ENCODE measurements at places on chromosomes 12 and 14. TPM values are rescaled to one million over a fixed set of nuclear protein-coding genes. Genes with fewer than 3 reads are reported as not detected.
A peak's percentile ranks its signal among the peaks of the same experiment; 100 is the strongest.

DNA sequence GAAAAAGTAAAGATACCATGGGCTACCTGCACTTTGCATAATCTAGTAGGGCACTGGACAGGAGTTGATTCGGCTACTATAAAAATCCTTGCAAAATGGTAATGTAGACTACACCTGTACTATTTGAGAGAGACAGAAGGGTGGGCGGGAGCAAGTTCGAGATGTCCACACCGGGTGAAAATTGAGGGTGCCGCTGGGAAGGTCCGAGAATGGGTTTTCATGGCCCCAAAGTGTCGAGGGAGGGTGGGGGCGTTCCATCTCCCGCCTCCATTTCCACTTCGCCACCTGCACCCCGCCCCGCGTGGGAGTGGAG lies 648 bp downstream of the SNX6 start:
- no peak for DNase-seq

- DNase-seq, result no peak
These were observed 222.9 kb downstream of the ZFP36L1 start for GRCh38 chr14:68569970-68570409.

DNA sequence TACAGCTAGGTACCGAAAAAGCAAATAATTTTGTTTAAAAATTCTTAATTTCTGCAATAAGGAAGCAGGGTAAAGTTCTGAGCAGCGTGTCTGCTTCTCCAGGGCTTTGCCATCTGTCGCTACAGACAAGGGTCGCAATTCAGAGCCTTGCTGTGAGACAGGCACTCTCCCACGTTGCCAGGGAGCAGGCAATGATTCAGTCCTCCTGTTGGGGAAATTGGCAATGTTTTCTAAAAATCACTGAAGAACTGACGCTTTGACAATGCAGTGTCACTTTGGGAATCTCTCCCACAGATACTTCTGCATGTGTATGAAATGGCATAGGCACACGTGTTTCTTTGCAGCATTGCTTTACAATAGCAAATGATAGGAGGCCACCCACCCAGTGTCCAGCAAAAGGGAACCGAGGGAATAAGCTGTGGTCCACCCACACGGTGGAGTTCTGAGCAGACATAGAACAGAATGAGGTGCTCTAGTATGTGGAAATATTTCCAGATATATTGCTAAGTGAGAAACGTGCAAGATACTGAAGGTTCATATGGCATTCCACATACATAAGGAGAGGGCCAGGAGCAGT lies 16.0 kb upstream of the HIP1R start:
- no peak for DNase-seq

DNA sequence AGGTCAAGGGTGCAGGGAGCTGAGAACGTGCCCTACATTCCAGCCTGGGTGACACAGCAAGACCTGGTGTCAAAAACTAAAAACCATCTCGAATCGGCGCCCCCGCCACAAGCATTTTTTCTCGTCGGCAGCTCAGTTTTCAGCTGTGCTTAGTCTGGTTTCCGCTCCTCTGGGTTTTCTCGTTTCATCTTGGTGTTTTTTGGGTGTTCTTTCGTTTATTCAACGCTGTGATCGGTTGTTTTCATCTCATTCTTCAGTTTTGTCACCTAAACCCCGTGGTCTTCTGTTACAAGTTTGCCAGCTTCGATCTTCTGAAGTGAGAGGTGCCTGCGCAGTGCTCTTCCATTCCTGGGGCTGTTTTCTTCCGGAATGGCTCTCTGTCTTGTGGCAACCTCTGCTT lies 41.4 kb downstream of the NOC4L start:
- no peak for DNase-seq

DNA sequence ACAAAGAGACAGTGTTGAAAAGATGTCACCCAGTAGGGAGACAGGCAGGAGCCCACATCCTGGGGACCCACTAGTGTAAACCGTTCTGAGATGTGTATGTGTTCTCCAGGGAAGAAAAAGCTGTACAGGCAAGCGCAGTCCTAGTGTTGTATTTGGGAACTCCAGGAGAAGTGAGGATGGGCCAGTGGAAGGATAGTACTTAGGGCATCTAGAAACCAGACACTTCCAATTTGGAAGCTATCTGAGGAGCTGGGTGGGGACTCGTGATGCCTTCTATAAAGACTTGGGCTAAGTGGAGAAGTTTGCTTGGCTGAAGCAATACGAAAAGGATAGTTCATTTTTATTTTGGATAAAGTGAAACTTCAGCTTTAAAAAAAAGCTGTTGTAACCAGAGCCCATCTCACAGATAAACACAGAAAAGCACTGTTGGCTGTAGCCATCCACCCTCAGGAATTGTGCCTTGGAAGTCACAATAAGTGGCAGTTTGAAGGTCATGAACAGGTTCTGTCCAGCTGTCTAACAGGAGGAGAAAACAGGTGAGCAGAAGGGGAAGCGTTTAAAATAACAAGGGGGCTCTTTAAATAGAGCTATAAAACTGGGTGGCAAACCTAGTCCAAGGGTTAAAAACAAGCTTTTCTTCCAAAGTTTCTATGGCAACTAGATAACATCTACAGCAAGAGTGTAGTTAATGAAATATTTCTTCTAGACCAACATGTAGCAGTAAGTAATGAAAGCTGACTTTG lies 108.0 kb upstream of the ARHGAP5 start:
- DNase-seq, result peak; percentile 50

DNA sequence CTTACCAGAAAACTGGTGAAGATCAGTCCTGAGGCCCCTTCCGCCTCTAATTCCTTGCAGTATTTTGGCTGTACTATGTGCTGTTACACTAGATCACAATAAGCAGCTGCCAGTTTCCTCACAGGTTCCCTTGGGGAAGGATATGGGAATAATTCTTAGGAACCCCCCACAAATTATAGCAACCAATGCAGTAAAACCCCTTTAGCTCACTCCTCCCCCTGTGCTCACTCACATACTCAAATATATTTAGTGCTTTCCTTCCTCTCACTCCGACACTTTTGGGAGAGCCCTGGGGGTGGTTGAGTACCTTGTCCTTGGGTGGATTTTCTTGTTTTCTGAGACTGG lies 162.7 kb downstream of the ETV6 start:
- no peak for DNase-seq

GRCh38 chr12:76259660-76260389 lies 88.4 kb downstream of the BBS10 start:
- peak; percentile 3 for DNase-seq

DNA sequence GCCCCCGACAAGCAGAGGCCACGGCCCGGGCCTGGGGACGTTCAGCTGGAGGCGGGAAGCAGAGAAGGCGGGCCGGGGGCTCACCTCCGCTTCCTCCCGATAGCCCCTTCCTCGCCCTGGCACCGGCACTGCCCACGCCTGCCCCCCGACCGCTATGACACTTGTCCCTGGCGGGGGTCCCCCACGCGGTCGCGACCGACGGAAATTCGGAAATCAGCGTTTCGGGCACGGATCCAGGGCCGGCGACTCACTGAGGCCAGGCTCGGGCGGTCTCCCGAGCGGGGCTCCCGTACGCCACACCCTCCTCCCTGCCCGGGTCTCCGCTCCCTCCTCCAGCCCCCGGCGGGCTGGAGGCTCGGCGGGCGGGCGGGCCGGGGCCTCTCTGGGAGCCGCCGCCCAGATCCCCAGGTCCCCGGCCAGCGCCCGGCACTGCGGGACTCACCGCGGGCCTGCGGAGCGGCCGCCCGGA lies 581 bp downstream of the PITPNM2 start:
- no peak for DNase-seq

DNA sequence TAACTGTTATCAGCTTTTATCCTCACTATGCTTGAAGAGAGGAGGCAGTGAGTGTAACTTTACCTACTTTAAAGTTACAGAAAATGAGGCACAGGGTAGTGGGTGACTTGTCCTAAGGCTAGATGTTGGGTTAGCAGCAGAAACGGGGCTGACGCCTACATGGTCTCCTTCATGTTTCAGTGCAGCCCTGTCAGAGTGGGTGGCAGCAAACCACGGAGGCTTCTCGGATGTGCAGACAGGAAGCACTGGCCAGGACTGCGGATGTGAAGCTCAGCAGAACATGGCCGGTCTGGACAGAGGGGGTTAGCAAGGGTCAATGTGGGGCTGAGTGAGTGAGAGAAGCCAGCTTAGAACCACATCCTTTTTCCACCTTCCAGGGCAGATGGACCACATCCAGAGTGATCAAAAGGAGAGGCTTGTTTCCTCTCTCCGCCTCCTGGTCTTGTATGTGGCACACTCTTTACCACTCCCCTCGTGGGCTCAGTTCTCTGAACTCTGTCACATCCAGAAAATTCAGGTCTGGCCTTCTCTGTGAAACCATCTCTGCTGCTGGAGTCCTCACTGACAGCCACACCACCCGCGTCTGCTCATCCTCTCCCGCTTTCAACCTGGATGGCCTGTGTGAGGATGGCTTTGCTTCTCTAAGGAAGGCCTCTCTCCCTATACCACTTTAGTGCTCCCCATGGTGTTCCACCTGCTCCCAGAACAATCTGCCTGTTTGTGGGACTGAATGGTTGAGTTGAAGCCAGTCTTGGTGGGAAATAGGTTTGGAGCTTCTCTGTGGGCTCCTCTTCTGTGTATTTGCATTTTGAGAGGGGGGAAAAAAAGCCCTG lies 14.1 kb downstream of the SUSD6 start:
- DNase-seq, result no peak

DNA sequence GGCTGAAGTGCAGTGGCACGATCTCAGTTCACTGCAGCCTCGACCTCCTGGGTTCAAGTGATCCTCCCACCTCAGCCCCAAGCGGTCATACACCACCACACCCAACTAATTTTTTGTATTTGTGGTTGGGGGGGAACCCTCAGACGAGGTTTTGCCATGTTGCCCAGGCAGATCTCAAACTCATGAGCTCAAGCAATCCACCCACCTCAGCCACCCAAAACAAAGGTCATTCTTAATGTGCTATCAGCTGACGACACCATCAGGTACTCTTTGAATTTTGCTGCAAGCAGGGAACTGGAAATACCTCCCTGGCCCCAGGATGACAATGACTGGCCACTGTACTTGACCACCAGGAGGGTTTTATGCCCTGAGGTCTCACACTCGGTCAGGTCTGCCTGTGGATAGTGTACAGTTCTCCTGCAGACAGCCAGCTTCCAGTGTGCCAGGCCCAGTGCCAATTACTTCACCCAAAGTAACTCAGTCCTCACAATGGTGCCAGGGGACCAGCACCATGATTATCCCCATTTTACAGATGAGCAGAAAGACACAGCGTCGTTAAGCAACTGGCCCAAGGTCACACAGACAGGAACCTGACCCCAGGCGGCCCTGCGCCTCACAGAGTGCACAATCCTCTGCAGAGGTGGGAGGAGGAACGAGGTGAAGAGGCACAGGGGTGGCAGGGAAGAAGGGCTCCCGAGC lies 42.9 kb downstream of the ITPK1 start:
- no peak for DNase-seq

DNA sequence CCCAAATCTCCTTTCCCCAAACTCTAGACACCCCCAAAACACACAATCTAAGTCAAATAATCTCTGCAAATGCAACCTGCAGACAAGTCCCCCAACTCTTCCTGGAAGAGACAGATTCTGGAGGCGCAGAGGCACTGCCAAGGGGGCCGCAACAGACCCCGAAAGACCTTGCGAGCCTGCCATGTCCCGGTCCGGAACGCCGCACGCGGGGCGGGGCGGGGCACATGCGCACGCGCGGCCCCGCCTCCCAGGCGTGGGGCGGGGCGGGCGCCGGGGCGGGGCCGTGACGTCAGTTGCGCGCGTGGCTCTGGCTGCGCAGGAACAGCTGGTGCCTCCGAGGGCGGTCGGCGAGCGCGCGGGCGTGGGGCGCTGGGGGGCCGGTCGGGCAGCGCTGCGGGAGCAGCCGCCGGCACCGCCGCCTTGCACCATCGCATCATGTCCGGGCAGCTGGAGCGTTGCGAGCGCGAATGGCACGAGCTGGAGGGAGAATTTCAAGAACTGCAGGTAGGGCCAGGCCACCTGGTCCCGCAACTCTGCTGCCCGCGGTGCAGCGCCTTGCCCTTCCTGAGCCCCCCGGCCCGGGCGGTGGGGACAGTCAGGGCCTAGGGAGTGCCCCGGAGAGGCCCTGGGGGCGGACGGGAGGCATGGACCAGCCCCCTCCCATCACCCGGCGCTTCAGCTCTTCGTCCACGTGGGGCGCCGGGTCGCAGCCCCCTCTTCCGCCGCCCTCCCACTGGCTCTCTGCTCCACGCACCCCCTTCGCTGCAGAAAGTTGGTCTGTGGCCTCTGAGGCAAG lies at the start of gene TMEM120B:
TMEM120B (plus strand) TSS at position 292 of the 796 bp plus-strand sequence; CDS start at position 436, 144 bp downstream.
- peak; percentile 67 for DNase-seq

DNA sequence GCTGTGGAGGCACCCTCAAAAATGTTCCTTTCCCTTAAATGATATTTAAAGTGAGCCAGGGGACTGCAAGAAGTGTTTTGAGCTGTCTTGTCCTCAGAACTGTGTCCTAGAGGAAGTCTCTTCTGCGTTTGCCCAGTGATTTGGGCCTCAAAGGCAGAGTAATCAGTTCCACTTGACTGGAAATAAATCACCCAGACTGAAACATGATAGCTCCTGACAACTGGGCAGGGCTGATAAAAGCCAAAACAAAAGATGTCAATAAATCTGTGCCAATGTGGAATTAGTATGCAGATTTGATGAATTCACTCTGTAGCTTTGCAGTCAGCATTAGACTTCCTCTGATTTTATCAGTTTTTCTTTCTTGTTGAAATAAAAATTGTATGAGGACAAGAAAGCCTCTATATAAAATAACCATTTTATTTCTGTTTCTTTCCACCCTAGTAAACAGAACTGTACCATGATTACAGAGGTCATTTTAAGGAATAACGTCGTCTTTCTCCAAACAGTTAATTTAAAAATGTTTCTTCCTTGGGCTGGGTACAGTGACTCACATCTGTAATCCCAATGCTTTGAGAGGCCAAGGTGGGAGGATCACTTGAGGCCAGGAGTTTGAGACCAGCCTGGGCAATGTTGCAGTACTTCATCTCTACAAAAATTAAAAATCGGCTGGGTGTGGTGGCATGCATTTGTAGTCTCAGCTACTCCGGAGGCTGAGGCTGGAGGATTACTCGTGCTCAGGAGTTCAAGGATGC lies 180.8 kb downstream of the ERC1 start:
- DNase-seq, result peak; percentile 59

DNA sequence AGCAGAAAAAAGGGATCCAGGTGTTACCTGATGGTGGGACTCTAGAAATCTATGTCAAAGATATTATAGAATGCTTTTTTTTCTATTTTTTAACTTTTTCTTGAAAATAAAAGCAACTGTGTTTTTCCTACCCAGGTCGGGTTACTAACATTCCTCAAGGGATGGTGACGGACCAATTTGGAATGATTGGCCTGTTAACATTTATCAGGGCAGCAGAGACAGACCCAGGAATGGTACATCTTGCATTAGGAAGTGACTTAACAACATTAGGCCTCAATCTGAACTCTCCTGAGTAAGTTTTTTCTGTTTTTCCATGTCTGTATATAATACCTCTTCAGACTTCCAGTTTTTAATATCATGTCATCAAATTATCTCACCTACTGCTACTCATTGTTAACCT lies 27.6 kb upstream of the KCNMB4 start:
- DNase-seq, result no peak

- no peak for DNase-seq
These were observed 49.4 kb downstream of the DGLUCY start for GRCh38 chr14:91163316-91163715.

GRCh38 chr14:61557262-61557661 lies 138.1 kb upstream of the HIF1A start:
- DNase-seq, result no peak

Gene MAP1LC3B2
- polyA plus RNA-seq, result 10.4 TPM

Gene HPD
- 2.6 TPM for polyA plus RNA-seq

Gene GPR65
- polyA plus RNA-seq, result 0.50 TPM

Gene MARCHF9
- polyA plus RNA-seq, result 20.0 TPM

Gene PLXNC1
- polyA plus RNA-seq, result 7.5 TPM

Gene HOXC6
- polyA plus RNA-seq, result 34.1 TPM

Gene KRT83
- polyA plus RNA-seq, result not detected

Gene AICDA
- polyA plus RNA-seq, result 0.45 TPM

Gene ASB2
- 0.40 TPM for polyA plus RNA-seq

Gene CLEC14A
- 11.4 TPM for polyA plus RNA-seq

Measured in left kidney (tissue), 8 donors.